ENCODE measurements at places on chromosomes 16 and 17.

DNA sequence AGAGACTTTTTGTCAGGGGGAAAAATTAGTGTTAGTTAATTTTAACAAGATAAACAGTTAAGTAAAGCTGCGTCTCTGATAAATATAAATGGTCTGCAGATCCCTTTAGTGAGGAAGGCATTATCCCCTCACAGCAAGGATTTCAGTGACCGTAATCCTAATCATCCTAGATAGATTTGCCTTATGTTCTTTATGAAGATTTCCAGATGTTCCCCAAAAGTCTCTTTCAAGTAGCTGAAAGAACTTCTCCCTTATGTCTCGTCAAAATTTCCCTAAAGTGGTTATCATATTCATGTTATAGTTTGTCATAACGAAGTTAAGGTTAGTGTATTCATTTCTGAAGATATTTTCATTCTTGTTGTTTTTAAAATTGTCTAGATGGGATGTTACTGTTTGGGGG, 5.6 kb downstream of the MOSMO start:
- DNase-seq: no peak

GRCh38 chr17:7576432-7576937, 3.0 kb upstream of the CD68 start:
- DNase-seq: no peak

- DNase-seq: no peak
Measured at GRCh38 chr17:7262935-7263800, 890 bp upstream of the CLDN7 start.

DNA sequence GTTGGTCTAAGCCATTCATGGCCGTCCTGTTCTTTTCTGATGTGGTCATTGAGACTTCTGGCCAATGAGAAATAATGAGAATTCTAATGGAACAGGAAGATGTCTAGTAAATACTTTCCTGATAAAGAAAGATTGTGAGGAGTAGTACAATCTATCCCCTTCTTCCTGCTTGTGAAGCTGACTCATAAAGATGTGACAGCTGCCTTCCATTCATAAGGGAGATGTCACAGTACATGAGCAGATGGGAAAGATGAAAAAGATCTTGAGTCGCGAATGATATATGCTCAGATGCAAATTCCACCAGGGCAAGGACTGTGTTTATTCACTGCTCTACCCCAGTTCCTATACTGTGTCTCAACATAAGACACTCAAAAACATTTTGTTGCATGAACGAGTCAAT, 111.7 kb upstream of the FOXF1 start:
- no peak for DNase-seq

- DNase-seq: no peak
Measured at GRCh38 chr16:83004868-83005652, 378.3 kb downstream of the CDH13 start.

- no peak for DNase-seq
Measured at GRCh38 chr16:57994361-57994760, 6.1 kb downstream of the ZNF319 start.

DNA sequence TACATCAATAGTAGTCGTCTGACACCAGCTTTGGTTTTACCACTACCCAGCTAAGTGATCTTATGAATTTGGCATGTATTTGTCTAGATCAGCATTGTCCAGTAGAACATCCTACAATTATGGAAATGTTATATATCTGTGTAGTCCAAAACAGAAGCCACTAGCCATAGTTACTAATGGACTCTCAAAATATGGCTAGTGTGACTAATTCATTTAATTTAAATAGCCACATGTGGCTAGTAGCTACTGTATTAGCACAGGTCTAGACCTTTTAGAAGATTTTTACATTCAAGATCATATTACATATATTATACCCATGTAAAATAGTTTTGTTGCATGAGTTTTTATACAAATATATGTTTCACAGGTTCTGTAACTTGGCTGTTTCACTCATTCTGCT, 27.0 kb upstream of the NFAT5 start:
- DNase-seq: no peak

GRCh38 chr16:30447512-30448226, 2.0 kb upstream of the SEPHS2 start:
- no peak for DNase-seq

DNA sequence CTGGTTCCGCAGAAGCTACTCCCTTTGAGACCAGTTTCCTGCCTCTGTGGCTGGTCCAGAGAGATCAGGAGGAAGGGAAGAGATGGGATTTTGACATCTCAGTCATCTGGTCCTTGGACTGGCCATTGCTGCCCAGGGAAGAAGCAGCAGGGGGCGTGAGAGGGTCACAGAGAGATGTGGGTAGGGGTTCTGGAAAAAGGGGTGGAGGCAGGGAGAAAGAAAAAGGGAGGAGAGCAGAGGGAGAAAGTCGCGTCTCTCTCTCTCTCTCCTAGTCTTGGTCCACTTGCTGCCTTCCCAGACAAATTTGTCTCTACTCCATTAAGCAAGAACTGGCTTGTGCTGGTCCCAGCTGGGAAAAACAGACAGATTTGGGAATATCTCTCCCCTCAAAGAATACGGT, 4.4 kb downstream of the SHBG start:
- no peak for DNase-seq

GRCh38 chr16:29982560-29983419, 9.1 kb downstream of the TAOK2 start:
- no peak for DNase-seq

GRCh38 chr17:44467108-44467507, 36.1 kb downstream of the GPATCH8 start:
- DNase-seq: no peak

DNA sequence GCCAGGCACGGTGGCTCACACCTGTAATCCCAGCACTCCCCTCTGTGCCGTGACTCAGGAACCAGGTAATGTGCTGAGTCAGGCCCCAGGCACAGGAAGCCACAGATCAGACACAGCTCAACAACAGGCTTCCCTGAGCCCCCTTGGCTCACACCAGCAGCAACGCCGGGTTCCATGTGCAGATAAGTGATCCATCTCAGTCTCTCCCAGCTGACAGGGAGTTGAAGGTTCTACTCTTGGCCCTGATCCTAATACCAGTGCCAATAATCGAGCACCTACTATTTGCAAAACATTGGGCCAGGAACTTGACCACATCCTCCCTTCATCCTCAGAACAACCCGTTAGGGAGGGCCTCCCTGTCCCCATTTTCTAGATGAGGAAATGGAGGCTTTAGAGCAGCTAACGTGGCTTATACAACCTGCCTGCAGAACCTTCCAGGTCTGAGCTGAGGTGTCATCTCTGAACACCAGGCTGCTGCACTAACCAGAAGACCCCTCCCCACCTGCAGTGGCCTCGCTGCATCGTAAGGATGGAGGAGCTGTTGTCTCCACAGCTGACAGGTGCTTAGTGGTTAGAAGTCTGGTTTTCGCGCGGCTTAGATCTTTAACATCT, 64.8 kb upstream of the AMZ2 start:
- no peak for DNase-seq

DNA sequence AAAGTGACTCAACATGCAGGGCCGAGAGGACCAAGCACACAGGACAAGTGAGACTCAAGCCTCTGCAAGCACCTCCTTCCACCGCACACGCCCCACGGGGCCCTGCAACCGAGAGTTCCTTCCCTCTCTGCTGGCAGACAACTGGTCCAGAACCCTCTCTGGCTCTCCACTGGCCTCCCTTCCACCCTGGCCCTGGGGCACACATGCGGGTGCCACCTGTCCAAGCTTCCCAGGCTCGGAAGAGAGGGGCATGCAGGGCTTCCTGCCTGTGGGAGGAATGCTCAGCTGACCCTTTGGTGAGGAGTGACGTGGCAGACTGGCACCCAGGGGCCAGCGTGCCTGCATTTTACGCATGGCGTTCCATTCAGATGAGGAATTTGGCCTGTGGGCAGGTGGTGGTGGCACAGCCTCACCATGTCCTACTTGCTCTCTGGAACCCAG, 59.8 kb downstream of the PIPOX start:
- no peak for DNase-seq

DNA sequence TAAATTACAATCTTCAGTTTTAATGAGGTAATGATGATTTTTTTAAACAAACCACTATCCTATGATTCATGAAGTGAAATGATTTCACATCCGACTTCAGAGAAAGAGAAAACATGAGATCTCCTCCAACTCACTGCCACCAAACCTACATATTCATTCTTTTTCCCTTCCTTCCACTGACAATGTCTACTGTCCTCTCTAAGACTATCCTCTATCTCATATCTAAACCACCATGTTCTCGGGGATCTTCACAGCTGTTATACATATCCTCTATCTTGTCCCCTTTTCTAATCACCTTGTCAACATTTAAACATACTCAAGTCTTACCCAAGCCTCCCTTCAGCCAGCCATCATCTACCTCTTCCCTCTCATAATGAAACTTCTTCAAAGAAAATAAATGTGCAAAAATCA, 53.5 kb downstream of the SMURF2 start:
- DNase-seq: no peak

- peak; percentile 83 for DNase-seq
Measured at GRCh38 chr17:39547713-39548478, 59.8 kb downstream of the NEUROD2 start.

DNA sequence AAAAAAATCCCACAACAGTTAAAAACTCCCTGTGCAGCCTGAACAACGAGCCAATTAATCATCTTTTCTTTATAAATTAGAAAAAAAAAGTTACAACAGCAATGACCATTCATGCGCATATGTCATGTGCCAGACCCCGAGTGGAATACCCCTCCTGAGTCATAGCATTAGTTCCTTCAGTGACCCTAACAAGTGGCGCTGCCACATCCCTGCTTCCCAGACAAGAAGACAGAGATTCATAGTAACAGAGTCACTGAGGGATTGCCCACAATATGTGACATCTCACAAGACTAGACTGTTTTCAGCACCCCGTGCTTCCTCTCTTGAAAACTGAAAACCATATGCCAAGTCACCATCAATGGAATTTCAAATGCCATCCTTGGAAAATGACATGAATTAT, 7.9 kb downstream of the UMOD start:
- DNase-seq: no peak

DNA sequence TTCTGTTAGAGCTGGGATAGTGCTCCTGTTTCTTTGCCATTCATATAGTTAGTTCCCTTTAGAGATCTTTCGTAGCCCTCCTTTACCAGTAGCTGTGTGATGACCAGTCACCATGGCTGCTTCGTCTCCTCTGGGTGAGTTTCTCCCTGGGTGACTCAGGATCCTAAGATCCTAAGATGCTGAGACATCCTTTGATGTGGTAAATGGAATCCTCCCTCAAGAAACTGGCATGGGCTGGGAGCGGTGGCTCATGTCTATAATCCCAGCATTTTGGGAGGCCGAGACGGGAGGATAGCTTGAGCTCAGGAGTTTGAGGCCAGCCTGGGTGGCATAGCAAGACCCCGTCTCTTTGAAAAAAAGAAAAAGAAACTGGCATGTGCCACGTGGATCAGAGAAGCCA, 5.9 kb downstream of the PHAF1 start:
- no peak for DNase-seq

- peak; percentile 51 for DNase-seq
Measured at GRCh38 chr17:58312021-58312630, 16.5 kb downstream of the TSPOAP1 start.

DNA sequence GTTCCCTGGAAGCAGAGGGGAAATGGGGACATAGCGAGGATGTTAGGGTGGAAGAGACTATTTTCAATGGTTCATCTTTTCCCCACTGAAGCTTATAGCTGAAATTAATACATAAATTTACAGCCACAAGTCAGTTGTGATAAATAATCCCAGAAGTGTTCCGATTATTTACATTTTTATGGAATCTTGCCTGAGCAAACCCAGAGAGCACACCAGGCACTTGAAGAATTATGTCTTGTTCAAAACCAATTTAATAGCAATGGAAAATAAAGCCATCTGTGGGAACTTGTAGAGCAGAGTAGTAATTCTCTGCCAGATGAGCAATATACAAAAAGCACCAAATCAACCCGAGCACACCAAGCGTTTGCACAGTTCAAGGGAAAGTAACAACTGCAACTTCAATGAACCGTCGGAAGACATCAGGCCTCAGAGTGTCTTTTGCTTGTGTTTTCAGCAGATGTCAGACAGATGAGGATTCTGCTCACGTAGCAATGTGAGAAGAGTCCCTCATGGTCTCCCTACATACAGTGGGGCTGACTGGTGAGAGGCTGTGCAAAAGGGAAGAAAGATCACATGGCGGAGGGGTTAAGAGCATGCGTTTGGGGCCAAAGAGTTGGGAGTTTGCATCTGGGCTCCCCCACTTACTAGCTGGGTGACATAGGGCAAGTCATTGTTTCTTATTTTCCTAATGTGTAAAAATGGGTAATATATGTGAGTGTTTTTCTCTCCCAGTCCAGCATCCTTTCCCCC, 148.7 kb upstream of the HS3ST2 start:
- no peak for DNase-seq

DNA sequence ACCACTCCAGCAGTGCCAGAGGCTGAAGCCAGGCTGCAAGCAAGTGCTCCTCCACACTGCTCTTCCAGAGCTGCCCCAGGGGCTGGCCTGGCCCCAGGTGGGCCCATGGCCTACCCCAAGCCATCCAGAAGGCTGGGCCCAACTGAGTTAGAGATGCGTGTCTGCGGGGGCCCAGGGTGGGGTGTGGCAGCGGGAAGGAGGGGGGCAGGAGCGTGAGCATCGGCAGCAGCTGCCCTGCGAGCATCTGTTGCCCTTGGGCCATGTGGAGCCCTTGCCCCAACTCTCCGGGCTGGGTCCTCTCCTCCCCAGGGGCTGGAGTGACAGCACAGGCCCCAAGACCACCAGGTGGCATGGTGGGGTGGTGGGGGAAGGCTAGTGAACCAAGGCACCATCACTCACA, 7.3 kb upstream of the SREBF1 start:
- DNase-seq: no peak

GRCh38 chr17:28038802-28039201, 3.7 kb upstream of the NLK start:
- no peak for DNase-seq

DNA sequence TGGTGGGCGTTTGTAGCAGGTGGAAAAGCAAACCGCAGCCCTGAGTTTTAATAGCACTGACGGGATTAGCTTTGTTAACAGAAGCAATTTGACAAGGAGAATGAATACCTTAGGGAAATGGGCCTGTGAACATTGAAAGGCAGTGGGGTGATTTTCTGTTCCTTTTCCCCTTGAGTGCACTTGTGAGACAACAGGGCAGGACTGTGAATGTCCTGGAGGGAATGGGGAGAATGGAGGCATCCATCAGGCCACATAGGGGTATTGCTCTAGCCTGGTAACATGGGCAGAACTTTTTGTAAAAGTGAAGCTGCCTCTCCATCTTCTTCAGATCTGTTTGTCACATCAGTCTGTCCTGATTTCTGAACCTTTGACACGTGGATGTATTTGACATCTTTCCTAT, 26.2 kb downstream of the USP43 start:
- no peak for DNase-seq
